ENCODE measurements at places on chromosomes 11 and 22.

- DNase-seq, result no peak
These were observed 47.9 kb downstream of the MPPED2 start for GRCh38 chr11:30538251-30538650.

DNA sequence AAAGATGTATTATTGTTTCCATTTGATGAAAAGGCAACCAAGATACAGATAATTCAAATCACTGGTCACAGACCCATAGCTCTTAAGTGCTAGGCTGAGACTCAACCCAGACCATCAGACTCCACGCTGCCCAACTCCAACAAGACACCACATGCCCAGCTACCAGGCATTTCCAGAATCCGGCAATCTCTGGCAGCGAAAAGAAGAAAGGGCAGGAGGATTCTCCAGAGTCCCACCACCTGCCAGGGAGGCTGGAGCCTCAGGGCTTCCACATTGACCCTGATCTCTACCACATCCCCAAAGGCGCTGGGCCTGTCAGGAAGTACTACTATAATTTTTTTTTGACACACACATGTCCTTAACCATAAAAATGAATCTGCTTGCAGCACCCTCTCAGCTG lies 61.4 kb upstream of the ARFGAP3 start:
- DNase-seq, result no peak

- no peak for DNase-seq
These were observed 95.0 kb downstream of the SLC1A2 start for GRCh38 chr11:35324183-35324886.

GRCh38 chr11:69066122-69067112 lies 17.7 kb downstream of the TPCN2 start:
- DNase-seq, result no peak

GRCh38 chr11:97454988-97455387 lies 1065.2 kb downstream of the JRKL start:
- no peak for DNase-seq

- no peak for DNase-seq
These were observed 19.2 kb downstream of the MICALL1 start for GRCh38 chr22:37925330-37925729.

DNA sequence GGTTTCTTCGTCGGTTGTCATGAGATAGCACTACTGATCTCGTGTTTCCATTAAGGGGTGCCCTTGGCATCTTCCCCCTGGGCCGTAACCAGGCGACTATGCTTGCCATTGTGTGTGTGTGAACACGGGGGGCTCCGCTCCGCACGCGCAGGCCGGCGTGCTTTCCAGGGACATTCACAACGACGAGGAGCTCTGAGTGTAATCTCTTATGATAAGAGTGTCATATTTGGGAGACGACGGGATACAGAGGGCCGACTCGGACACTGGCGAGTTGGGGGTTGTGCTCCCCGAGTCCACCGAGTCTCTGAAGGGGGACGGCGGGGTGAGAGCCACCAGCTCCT lies 170.9 kb upstream of the CTSC start:
- no peak for DNase-seq

- no peak for DNase-seq
These were observed 9.3 kb downstream of the PRCP start for GRCh38 chr11:82890936-82891335.

DNA sequence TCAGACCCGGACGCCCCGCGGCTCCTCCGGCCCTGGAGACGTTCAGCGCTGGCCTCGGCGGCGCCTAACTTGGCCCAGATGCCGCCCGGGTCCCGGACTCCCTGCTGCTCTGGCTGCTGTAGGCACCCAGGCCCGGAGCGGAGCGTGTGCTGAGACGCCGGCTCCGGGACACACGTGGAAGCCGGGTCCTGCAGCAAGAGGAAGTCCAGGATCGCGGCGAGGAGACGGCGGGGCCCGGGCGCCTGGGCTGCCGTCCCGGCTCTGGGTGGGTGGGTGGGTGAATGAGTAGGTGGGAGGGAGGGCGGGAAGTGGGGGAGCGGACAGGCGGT lies 223 bp downstream of the WT1 start:
- no peak for DNase-seq

- no peak for DNase-seq
These were observed 688 bp downstream of the PTS start for GRCh38 chr11:112226831-112227401.

DNA sequence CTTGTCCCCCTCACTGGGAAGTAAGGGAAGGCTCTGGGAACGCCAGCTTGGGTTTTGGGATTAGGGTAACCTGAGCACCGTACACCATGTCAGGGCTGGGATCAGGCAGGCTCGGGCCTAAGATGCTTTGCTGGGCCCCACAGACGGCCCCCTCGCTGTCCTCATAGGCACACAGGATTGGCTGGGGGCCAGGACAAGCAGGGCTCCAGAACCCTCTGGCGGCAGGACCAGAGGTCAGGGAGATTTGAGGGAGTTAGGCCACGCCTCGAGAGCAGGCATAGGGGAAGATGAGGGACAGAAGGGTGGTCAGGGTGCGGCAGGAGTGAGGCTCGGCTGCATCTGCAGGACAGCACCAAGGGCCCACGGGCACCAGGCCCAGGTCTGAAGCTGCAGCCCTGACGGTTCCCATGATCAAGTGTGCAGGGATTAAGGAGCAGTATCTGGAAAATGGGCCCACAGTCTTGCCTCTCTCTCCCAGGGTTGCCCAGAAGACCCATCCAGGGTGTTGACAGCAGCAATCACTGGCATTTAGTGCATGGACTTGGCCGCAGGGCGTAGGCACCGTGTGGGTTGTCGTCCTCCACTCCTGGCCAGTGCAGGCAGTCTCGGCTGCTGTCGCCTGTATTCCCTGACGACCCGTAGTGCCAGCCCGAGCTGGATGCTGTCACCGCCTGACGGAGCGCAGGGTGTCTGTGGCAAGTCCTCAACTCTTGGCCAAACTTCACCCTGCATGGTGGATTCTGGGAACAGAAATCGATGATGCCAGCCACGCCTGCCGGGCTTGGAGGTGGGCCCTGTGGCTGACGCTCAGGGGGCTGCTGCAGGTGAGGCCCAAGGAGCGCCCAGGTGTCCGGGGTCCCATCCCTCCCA lies 15.7 kb upstream of the GNB1L start:
- DNase-seq, result no peak

GRCh38 chr11:110366291-110366690 lies 63.5 kb upstream of the FDX1 start:
- no peak for DNase-seq

DNA sequence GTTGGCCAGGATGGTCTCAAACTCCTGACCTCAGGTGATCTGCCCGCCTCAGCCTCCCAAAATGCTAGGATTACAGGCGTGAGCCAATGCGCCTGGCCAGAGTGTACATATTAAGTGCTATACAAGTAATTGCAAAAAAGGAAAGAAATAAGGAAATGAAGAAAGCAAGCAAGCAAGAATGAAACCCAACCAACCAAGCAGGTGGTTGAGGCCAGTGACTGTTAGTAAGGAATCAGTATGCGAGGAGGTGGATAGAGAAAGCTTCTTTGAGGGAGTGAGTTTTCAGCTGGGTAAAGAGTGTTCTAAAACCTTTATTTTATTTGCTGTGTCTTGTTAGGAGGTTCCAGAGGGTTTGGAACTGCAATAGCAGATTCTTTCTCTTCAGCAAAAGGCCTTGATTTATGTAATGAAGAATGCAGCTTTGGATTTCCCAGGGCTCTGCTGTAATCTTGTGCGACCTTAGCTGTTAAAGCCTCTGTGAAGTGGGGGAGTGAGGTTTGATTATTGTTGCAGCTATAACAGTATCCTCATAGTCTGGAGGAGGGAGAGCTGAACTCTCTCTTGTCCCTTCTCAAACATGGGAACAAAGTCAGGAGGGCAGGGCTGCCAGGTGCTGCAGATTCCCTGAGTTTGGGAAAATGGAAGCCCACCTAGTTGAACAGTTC lies 5.7 kb downstream of the AMPD3 start:
- no peak for DNase-seq

DNA sequence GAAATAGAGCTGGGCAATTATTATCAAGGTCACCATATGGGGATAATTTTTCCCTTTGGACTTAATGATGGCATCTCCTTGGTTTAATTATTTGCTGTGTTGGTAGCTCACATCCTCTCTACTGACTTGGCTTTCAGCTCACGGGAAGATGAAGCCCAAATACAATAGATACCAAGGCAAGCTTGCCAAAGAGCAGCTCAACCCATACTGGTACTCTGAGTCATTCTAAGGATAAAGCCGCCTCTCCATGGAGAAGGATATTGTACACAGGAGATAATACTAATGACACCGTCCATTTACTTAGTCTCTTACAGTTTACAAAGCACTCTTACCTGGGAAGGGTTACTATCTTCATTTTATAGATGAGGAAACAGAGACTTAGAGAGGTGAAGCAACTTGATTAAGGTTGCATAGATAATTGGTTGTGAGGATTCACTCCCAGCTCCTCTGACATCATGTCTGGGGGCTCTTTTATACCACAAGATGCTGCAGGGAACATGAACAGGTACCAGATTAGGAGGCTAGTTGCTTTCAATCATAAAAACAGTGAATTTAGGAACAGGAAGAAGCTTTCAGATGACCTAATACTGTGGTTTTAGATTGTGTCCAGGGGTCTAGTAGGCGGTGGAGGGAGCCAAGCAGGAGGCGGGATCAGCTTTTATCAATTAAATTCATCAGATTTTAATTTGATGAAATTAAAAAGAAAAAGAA lies 48.3 kb upstream of the PICALM start:
- no peak for DNase-seq

DNA sequence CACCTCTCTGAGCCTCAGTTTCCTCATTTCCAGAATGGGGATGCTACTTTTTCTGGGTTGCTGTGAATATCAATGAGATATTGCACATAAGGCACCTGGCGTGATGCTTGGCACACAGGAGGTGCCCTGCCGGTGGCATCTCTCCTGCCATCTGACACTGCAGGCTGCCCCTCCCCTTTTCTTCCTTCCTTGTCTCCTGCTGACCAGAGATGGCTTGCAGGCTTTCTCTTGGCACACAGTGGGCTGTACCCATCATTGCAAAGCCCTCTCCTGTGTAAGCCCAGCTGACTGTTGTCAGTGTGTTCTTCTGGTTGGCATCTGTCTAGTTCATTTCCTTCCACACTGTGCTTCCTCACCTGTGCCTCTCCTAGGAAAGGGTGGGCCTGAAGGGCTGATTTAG lies 91.7 kb downstream of the MYO18B start:
- DNase-seq, result no peak

DNA sequence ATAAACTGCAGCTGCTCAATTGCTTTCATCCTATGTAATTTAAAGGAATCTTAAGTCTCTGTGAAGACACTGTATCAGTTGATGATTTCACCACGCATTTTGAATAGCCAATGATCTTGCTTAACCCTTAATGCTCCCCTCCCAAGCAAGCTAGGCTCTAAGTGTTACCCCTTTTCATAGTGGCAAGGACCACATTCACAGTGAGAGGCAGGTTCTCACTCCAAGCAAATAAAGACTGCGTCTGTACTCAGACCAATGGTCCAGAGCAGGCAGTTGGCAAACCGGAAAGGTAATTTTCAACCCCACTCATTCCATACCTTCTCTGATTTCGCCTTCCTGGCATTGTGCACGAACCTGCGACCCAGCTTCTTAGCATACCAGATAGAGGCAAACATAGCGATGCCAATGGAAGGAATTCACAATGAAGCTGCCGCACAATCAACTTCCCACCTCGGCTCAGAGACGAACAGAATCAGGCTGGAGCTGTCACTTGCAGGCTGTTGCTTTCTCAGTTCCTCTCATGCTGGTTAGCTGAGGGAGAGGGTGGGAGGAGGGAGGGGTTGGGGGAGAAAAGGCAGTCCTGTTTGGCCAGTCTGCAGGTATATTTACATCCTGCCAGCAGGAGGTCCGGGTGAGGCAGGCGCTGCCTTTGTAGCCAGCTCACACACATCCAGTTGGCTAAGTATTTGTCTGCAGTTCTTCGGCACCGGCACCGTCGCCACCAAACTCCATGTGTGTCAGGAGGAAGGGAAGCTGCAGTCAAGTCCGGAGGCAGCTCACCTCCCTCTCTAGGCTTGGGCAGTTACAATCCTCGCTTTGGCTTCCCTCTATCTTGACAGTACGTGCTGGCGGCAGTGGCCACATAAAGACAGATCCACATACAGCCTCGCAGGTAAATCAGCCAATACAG lies 1151.2 kb upstream of the CCDC90B start:
- no peak for DNase-seq

- no peak for DNase-seq
These were observed 216.1 kb upstream of the NTM start for GRCh38 chr11:131154351-131154750.

DNA sequence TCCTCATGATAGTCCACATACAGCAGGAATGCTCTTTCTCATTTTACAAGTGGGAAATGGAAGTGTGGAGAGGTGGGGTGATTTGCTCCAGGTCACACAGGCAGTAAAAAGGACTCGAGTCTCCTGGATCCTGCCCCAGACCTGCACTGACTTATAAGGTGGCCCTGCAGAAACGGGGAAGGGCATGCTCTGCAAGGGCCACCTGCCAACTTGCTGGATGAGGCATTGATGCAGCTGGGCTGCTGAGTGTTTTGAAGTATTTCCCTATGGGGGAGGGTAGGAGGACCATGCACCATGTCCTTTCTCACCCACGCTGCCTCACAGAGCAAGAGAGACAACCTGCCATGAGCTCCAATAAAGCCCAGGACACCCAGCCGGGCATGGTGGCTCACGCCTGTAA lies 36.9 kb downstream of the OR6Q1 start:
- DNase-seq, result no peak

GRCh38 chr11:96235751-96236150 lies 107.2 kb downstream of the MAML2 start:
- DNase-seq, result no peak

- DNase-seq, result no peak
These were observed 10.6 kb downstream of the FREY1 start for GRCh38 chr11:45896422-45896984.

- DNase-seq, result no peak
These were observed 20.4 kb downstream of the CCDC81 start for GRCh38 chr11:86395061-86395551.

- no peak for DNase-seq
These were observed 14.6 kb downstream of the PPME1 start for GRCh38 chr11:74185695-74186094.

- no peak for DNase-seq
These were observed 37.3 kb upstream of the MYO18B start for GRCh38 chr22:25704701-25705100.

- DNase-seq, result no peak
These were observed 37.2 kb downstream of the PPP6R3 start for GRCh38 chr11:68497761-68498160.

- no peak for DNase-seq
These were observed 34.1 kb downstream of the OTOG start for GRCh38 chr11:17581036-17581731.

- DNase-seq, result no peak
These were observed 3.3 kb upstream of the MIEF1 start for GRCh38 chr22:39498802-39499201.

DNA sequence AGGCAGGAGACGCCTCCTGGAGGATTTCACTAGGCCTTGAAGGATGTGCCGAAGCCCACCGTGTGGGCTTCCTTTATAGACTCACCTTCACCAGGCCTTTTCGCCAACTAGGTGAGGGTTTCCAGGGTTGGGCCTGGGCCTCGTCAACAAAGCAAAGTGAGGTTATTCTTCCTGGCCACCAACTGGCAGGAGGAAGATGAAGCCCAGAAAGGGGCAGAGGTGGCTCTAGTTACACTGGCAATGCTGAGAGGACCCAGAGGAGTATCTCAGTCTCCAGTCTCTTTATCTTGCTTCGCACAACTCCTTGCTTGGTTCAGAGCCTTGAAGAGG lies 404 bp upstream of the RELT start:
- DNase-seq, result no peak
